GOT3 (cell line): ENCODE measurements at places on chromosomes 2 and 18.

GRCh38 chr2:238684362-238685326 is 163.2 kb upstream of the TWIST2 start:
- DNase-seq = peak; percentile 59

DNA sequence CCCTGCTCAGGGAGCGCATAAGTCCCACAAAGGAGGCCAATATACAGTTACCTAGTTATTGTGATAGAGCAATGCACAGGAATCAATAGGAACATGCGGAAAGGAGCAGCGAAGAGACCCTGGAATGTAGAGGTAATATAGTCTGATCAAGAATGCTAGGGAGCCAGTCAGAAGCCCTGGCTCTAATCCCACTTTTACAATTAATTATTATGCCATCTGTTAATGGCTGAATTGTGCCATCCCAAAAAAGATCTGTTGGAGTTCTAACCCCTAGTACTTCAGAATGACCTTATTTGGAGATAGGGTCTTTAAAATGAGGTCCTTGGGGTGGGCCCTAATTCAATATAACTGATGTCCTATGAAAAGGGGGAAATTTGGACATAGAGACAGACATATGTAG is 7.7 kb upstream of the SPATS2L start:
- no peak for DNase-seq

GRCh38 chr2:96832408-96832753 is 11.4 kb downstream of the ANKRD23 start:
- DNase-seq = no peak

GRCh38 chr2:196153480-196153879 is 17.9 kb downstream of the STK17B start:
- DNase-seq = no peak

DNA sequence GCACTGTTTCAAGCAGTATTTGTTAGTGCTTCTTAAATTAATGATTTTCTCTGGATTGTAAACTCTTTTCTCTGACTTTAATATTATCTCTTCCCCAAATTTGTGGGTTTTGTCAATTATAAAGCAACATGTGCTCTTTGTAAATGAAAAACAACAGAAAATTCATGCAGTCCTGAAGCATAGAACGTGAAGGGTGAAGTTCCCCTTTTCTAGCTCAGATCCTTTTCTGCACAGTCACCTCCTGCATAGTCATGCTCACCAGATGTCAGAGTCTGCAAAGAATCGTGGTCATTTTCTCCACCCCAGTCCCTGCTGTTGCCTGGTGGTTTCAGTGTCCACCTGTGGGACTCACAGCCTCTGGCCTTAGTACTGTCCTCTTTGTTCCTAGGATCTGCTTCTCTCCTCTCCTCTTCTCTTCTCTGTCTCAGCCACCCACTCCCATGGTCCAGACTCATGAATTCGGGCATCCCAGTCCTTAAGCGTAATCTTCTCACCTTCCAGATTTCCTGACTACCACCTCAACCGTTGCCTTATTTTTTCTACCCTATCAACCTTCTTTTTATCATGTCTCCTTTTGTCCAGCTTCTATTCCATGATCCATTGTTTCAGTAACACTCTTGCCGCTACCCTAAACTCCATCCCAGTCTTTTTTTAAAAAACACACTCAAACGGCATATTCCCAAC is 229.1 kb downstream of the RTP5 start:
- DNase-seq = no peak

DNA sequence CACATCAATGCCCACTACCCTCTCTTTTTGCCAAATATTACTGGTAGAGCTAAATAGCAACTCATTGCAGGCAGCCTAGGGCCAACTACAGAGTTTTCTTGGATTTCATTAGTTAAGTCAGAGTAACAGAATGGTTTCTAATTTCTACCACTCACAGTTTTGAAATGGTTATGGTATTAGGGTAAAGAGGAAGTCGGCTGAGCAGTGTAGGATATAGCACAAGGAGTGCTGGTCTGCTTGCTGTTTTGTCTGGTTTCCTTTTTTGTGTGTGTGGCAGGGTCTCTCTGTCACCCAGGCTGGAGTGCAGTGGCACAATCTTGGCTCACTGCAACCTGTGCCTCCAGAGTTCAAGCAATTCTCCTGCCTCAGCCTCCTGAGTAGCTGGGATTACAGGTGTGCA is 289.2 kb upstream of the CCDC68 start:
- no peak for DNase-seq

- DNase-seq = no peak
Observed at GRCh38 chr18:5196253-5197031, 615 bp downstream of the AKAIN1 start.

- DNase-seq = no peak
Observed at GRCh38 chr2:113175042-113175628, 1.4 kb downstream of the PSD4 start.

DNA sequence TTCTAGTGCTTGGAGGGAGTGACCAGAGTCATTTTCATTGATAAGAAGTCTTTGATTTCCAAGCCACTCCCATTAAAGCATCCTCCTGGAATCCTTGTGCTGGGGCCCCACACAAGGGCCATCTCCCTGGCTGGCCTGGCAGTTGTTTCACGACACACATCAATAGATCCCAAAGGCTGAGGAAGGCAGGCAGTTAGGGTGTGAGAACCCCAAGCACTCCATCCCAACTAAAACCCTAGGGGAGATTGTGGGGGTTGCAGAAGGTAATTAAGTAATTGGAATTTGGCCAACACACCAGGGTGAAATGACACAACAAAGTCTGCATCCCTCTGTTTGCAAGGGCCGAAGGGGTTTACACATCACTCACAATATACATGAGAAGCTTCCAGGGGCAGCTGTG is 578.1 kb upstream of the SYT4 start:
- DNase-seq = no peak

DNA sequence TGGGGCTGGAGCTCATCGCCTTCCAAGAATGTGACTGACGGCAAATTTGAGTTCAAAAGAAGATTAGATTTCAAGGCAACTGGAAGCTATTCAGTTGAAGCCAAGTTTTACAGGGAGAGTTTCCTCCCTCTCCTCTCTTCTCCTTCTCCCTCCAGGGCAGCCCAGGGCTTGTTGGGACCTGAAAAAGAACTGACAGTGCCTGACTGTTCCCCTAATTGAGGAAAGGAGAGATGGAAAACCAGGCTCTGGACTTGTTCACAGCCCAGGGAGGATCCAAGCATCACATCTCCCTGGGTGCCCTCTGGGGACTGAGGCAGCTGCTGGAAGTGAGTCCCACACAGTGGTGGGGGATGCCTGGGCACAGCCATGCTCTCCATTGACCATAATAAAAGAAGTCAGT is 88.1 kb downstream of the THNSL2 start:
- DNase-seq = no peak

GRCh38 chr2:170816504-170817092 is at the start of gene GAD1:
Gene GAD1, plus strand, starts transcription at chr2:170816887. Its CDS starts 1,705 bp downstream, at chr2:170818592.
- no peak for DNase-seq

DNA sequence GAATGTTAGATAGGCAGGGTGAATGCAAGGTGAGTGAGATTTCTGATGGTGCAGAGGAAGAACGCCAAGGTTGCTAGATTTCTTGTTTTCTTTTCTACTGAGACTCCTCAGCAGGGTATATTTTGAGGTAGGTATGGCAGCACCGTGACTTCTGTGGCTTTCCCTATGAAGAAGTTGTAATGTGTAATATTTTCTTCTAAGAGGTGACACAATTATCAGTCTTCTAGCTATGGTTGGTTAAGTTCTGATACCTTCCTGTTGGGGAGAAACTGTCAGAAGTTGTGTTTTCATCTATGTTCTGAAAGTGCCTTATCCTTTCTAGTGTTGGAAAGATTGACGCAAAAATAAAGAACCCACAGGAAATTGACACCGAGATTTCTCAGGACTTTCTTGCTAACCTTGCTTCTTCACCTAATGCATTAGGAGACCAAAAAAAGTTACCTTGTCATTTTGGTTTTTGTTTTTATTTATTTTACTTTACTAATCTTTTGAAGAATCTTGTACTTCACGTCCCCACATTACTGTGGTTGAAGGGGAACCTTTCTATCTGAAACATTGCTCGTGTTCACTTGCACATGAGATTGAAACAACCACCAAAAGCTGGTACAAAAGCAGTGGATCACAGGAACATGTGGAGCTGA is 11.9 kb downstream of the IL18R1 start:
- DNase-seq = no peak

GRCh38 chr18:58168221-58168620 is 124.2 kb downstream of the NEDD4L start:
- DNase-seq = no peak

- no peak for DNase-seq
Observed at GRCh38 chr2:133802409-133803039, 234.3 kb upstream of the NCKAP5 start.

- DNase-seq = no peak
Observed at GRCh38 chr18:79645291-79645983, 34.2 kb upstream of the CTDP1 start.

DNA sequence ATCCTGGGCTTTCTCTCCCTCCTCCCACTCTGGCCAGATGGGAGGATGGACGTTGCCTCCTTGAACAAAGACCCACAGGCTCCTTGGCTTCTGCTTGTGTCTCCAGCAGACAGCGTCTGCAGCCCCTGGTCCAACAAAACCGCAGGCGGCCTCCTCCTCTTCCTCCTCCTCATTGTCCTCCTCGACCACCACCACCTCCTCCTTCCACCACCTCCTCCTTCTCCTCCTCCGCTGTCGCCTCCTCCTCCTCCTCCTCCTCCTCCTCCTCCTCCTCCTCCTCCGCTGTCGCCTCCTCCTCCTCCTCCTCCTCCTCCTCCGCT is 45.7 kb upstream of the ALPP start:
- DNase-seq = no peak

- DNase-seq = no peak
Observed at GRCh38 chr2:174446531-174446930, 40.3 kb downstream of the GPR155 start.

DNA sequence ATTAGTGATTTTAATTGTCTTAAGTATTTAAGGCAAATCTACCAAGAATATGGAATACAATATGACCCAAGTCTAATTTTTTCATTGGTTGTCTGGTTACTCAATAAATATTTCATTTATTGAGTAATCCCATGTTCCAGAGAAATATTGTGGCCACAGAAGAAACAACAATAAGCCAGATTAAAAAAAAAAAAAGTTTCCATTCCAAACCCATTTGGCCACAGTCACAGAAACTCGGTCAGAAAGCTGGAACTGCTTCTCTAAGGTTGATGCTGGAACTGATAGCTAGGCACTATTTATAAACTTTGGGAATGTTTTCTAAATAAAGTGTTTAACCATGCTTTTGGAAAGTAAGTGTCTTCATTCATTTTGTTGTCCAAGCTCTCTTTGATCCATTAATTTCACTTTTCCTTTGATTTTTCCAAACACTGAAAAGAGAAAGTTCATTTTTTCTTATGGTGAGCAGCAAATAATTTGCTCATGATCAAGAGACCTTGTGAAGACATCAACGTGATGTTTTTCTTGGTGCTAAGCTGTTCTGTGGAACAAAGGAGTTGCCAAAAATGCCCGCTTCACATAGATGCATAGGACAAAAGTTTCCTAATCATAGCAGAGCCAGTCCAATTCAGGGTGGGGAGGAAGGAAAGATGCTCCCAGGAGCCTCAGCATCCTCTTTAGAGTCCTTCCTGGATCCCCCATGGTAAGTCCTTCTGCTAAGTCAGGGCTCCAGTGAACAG is 72.1 kb upstream of the CCBE1 start:
- DNase-seq = no peak

- DNase-seq = no peak
Observed at GRCh38 chr18:54316071-54316820, 41.4 kb downstream of the STARD6 start.

DNA sequence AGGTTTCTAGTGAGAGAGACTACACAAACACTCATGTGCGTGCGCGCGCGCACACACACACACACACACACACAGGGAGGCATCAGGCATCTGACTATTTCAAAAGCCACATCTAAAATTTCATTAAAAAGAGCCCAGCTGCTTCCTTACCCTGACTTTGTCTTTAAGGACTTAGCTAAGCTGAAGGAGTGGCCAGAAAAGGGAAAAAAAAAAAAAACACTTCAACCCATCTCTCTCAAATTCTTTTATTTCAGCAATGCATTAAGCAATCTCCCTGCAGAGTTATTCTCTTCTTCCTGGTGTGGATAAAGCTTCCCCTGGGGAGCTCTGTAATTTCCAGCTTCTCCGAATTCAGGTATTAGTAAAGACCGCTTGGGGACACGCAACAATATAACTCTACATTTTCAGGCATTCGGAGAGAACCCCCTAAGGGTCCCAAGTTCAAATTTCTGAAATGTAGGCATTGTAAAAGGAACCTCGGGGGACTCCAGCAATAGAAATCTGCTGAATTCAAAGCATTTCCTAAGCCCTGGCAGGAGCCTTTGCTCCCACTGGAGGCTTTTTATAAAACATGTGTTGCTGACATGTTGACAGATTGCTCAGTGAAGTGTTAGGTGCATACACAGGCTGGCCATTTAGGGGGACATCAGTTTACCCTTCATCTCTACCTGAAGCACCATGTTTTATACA is 67.0 kb downstream of the ZNF521 start:
- DNase-seq = no peak

GRCh38 chr18:50895350-50896045 is 16.6 kb downstream of the ME2 start:
- DNase-seq = no peak
